ENCODE measurements at places on chromosomes 2 and 18.

DNA sequence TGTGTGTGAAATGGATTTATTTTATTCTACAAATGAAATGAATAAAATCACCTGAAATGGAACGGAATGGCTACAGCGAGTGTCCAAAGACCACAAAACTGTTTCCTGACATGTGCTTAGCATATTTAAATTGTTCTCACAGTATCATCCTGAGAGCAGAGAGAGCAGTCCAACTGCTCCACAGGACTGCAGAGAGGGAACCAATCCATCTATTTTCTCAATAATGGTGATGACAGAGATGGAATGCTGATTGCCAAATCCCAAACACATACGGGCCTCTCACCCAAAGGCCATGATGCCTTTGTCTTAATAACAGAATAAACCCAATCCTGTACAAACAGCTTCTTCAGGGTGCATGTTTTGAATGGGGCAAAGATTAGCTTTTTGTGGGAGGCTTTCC, 41.1 kb downstream of the STAT1 start:
- DNase-seq: no peak

DNA sequence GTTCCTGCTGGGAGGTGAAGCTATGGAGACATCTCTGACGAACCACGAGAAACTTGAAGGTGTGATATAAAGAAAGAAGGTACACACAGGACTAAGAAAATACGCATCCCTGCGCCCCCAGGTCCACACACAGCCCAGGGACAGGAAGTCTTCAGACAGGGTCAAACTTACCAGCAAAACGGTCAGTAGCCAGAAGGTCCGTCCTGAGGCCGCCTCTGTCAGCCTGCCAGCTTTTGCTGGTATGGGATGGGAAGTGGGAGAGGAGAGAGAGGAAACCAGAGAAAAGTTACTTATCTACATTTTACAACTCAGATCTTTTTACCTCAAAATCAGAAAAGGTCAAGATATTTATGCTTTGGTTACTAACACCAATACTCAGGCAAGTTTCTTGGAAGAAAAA, 47.2 kb downstream of the HDLBP start:
- DNase-seq: no peak

DNA sequence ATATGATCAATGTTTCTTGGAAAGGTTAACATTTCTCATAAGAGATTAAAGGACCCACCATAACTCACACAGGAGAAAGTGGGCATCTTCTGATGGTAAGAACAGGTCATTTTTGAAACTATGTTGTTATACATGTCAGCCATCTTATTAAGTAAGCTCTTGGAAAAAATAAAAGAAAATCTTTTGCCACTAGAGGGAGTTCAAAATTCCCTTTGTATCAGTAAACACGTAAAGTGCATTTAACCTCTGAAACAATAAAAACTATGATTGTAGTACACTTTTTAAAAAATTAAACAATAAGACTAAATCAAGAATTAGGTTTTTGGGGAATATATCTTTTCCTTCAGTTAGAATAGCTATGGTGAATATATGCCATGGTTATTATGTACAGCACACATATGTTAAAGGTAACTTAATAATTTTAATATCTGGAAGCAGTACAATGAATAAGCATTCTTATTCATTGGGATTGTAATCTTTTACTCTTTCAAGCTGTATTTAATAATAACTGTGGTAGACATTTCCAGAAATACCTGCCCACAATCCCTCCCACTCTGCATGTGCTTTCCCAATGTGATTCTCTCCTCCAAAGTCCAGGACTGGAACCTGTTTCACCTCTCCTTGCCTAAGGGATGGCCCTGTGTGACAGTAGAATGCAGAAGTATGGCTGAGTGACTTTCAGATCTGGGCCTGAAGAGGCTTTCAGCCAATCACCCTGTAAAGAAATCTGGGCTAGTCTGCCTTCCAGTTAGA, 64.2 kb downstream of the RBMS1 start:
- no peak for DNase-seq

- DNase-seq: no peak
Measured at GRCh38 chr2:59389240-59389639, 1148.1 kb upstream of the FANCL start.

DNA sequence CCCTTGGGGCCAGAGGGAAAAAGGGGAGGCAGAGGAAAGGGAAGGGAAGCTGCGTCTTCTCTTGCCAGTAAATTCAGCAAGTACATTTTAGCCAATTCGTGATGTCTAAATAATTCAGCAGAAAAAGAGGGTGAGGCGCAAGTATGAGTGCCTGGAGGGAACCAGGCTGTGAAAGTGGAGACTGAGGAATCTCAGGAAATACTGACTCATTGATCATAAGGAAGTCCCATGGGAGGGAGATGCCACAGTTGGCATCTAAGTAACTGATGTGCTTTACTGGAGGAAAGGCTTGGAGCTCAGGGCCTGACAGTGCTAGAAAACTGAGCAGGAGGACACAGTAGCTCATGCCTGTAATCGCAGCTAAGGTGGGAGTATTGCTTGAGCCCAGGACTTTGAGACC, 31.1 kb downstream of the KIF5C start:
- DNase-seq: no peak

DNA sequence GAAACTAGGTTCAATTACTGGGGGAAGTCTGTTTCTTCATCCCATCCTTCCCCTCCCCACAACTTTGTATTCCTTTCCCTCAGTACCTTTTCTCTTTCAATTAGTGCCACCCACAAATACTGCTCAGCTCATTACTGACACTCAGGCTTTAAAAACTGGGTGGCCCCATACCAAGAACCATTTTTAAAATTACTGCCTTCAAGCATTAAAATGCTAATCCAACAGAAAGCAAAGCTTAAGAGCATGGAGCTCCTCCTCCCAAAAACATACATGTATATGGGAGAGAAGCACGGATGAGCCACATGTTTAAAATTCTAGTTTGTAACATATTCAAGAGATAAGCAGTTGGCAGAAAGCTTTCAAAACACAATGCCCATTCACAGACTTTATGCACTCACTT, 44.0 kb downstream of the IRS1 start:
- DNase-seq: no peak

GRCh38 chr2:200025717-200026116, 70.3 kb downstream of the MAIP1 start:
- DNase-seq: no peak

- DNase-seq: no peak
Measured at GRCh38 chr2:199659207-199659606, 191.8 kb downstream of the FTCDNL1 start.

- no peak for DNase-seq
Measured at GRCh38 chr2:187689372-187689771, 135.1 kb upstream of the TFPI start.

Data from GM13976 (cell line).